NCI-H187 (cell line): ENCODE measurements at places on chromosomes 6 and 20.

DNA sequence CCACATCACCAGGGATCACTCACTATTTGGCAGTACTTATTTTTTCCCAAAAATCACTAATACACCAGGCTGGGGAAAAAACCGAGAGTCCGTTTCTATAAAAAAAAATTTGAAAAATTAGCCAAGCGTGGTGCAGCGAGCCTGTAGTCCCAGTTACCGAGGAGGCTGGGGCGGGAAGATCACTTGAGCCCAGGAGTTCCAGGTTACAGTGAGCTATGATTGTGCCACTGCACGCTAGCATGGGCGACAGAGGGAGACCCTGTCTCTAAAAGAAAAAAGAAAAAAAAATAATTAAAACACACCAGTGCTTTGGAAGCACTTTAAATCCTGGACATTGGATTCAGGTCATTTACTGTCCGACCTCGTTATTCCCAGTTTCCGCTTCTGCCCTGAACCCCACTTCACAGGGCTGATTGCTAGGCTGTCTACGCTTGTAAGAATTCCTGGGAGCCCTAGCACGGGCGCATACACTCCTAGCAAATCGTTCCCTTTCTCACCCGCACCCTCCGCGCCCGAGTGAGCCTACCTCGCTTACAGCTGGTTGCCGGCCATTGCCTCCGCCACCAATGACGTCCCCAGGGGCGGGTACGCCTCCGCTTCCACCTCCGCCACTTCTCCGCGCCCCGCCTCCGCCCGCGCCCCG is at the start of gene TPMT:
Gene TPMT (minus strand): TSS at position 571 of the 643 bp plus-strand sequence. CDS start 5,950 bp downstream, outside the sequence.
- DNase-seq = peak; percentile 92

DNA sequence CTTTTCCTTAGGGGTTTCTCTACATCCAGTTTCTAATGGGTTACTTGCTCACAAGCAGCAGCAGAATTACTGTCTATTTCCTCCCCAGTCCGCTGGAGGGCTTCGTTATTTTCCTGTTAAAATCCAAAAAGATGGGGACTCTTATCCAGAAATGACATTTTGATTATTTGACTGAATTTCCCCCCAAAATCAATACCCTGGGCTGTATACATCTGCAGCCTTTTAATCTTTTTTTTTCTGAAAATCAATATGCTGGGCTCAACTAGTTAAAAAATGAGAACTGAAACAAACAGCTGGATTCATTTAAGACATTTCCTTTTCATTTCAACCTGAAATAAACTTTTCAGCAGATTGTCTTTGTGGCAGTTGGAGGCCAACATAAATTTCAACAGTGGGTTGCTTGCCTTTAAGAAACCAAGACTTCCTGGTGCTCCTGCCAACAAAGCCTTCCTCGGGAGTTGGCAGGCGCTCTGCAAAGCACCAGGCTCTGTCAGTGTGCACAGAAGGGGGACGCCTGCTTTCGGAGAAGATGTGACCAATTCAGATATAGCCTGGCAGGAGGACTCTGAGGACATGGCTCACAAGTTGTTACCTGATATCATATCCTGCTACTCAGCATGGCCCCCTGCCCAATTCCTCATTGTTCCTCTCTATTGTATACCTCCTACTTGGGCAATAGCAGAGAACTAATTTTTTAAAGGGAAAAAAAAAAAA is 204.7 kb upstream of the ARG1 start:
- DNase-seq = no peak

DNA sequence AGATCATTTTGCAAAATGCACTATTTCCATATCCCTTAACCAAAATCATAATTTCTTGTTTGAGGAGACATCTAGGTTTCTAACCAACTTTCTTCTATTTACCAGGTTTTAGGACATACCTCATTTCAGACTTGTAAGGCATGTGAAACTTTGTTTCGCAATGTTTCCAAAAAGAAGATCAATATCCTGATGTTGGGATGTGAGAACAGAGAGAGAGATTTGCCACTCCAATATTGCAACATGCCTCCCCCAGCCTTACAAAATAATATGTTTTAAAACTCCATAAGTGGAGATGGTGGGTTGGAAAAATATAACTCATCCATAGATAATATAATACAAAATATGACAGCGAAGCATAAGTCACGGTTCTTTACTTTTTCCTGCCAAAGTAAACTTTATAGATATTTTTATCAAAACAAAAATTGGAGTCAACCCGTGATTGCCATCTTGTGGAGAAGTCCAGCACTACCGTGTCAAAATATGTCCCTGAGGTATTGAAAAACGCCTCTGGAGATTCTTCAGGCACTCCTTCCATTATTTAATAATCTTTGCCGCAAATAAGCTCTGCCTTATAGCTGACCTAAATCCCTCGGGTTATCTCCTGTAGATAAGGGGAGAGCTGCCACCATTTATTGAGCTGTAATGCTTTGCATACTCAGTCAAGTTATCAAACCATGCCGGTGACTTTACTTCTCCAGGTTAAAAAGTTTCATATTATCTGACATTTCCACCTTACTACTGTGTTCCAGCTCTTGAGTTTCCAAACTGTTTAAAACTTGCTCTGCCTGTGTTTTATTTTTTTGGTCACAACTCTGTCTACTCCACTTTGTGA is 534.2 kb downstream of the HACE1 start:
- peak; percentile 11 for DNase-seq

GRCh38 chr6:15754706-15755079 is 91.9 kb upstream of the DTNBP1 start:
- DNase-seq = no peak

DNA sequence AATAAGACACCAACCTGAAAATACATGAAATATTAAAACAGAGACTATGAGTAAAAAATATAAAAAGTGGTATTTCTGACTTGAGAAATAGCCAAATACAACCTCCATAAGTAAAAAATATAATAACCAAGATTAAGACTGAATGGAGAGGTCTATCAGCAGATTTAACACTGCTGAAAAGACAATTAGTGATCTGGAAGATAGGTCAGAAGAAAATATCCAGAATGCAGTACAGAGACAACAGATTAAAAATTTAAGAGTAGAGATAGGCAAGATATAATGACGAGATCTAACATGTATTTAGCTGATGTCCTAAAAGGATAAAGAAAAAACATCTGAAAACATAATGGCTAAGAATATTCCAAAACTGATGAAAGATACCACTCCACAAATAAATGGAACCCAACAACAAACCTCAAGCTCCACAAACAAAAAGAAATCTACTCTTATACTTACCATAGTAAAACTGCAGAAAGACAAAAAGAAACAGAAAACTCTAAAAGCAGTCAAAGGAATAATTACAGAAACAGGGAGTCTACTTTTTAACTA is 18.8 kb downstream of the ESF1 start:
- no peak for DNase-seq

DNA sequence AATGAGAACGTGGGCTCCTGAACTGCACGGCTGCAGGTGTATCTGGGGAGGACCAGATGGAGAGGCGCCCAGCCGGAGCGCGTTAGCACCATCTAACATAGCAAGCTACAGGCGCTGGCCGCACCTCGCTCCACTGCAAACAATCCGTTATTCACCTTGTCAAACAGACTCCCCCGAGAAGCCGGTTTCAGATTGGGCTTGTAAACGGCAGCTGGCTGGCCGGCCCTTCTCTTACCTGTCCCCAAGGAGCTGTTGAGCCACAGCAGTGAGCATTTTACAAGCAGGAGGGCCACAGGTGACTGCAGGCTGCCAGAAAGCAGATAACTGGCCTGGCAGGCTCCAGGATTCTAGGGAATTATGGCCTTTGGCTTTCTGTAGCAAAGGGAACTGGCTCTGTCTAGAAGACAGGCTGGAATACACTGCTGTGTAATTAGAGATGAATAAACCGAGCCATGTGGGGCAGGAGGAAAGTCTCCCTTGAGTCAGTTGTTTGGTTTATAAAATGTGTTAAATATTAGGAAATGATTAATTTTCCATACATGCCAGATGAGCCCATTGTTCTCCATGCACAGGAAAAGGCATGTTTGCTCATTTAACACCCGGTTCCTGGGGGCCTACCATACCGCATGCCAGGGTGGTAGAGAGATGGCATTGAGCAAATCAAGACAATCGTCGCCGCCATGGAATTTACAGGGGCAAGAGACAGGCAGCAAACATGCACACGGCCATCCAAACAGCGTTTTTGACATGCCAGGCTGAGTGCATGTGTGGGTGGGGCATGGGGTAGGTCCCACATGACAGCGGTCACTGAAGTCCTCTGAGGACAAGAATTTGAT is 159.3 kb downstream of the NFATC2 start:
- DNase-seq = peak; percentile 64

DNA sequence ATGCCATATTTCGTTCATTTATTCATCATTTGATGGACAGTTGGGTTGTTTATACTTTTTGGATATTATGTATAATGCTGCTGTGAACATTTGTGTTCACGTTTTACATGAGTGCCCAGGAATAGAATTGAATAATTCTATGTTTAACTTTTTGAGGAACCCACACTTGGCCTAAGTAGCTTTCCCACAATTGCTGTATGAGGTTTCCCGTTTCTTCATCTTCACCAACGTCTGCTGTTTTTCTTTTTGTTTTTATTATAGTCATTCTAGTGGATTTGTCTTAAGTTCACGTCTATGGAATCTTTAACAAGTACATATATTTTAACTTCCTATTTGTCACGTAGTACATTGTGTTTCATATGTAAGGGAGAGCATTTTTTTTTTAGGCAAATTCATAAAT is 110.3 kb downstream of the JARID2 start:
- DNase-seq = no peak

DNA sequence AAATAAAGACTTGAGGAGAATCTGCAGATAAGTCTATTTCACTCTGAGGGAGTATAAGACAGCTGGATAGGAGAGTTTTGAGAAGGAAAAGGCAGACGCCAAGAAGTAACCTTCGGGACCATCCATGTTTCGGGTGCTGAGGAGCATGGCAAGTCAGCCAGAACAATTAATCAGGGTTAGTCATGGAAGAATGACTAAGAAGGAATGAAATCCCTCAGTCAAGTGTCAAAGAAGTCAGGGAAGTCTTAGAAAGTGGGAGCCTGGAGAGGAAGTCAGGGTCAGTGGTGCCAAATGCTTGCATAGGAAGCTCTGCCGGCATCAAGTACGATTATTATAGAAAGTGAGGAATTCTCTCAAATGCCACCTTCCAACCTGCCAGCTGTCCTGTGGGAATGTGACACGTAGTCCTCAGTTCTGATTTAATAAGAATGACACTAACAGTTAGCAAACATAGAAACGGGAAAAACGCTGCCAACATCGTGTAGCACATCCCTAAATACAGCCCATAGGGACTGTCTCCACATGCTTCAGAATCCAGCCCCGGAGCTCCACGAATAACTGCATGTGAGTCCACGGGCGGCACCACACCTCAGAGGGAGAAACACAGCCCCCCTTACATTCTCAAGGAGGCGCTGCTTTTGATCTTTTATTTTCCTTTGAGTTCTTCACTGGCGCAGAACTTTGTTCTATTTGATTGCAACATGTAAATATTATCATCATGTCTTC is 602.7 kb downstream of the PRKN start:
- no peak for DNase-seq

- no peak for DNase-seq
Measured at GRCh38 chr6:52550870-52551269, 26.0 kb downstream of the TRAM2 start.

DNA sequence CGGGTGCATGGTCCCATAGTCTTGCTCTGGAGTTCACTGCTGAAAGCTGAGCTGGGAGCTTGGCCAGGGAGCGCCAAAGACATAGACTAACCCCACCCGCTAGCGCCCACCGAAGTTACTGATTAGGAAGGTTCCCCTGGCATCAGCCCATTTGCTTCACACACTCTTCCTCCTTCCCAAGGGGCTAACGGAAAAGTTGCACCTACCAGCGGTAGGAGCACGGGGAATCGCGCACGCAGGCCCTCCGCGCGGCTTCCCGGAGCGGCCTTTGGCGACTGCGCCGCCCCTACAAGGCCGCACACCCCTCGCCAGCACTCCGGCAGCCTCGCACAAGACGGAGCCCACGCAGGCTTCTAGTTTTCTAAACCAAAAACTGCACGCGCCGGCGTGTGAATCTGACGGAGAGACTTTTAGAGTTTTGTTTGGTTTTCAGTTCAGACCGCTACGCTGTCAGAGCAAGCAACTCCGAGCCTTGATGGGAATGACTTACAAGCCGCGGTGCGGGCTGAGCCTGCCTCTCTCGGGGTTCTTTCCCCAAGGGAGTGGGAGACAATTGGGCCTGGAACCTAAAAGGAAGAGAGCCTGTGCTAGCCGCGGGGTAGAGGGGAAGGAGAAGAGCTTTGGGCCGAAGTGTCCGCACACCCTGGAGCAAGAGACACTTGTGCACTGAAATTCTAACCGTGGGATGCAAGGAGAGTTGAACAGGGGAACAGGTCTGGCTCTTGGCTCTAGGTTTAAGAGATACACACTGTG is 891 bp upstream of the POU3F2 start:
- no peak for DNase-seq

DNA sequence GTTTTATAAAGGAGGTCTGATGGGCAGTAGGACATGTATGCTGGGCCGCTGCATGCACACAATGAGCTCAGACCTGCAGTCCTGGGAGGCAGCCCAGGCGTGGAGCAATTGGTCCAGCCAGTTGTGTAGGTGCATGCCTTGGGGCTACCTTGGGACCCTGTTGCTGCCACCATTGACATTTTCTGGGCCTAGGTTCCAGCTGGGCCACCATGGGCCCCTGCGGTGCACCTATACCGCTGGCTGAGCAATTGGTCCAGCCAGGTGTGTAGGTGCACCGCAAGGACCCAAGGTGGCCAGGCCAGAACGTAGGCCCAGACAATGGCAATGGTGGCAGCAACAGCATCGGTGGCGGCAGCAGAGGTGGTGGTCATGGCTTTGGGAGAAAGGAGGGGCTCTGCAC is 143.9 kb downstream of the PXDC1 start:
- no peak for DNase-seq

- no peak for DNase-seq
Measured at GRCh38 chr6:72977114-72977513, 248.2 kb downstream of the KHDC1L start.

GRCh38 chr6:7200598-7201443 is 93.1 kb downstream of the RREB1 start:
- DNase-seq = no peak

DNA sequence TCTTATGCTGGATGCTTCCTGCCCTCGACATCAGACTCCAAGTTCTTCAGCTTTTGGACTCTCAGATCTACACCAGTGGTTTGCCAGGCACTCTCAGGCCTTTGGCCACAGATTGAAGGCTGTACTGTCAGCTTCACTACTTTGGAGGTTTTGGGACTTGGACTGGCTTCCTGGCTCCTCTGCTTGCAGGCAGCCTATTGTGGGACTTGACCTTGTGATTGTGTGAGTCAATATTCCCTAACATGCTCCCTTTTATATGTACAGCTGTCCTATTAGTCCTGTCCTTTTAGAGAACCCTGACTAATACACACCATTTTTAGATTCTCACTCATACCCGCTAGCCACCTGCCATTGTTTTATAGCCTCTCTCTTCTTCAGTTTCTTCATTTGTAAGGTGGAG is 382.1 kb upstream of the TSHZ2 start:
- no peak for DNase-seq

- no peak for DNase-seq
Measured at GRCh38 chr6:89138173-89138572, 7.7 kb upstream of the PM20D2 start.

GRCh38 chr6:17021539-17021889 is 80.3 kb upstream of the STMND1 start:
- DNase-seq = no peak

DNA sequence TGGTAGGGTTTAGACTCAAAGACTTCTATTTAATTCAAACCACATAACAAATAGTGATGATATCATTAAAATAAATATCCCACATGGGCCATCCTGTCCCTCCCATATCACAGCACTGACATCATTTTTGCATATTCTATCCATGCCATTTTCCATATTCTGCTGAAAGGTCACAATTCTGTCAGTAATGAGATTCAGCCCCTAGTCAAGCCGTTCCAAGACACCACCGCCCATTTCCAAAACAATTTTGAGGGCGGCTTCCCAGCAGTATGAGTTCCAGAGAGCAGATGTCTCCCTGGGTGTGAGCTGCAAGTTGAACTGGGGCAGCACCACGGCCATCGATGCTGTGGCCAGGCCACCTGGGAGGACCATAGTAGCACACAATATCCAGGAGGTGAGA is 65.1 kb upstream of the PLEKHG1 start:
- DNase-seq = no peak
